ENCODE measurements at places on chromosomes 1 and 21.
A peak's percentile ranks its signal among the peaks of the same experiment; 100 is the strongest.

GRCh38 chr1:995665-996633 lies 3.9 kb downstream of the HES4 start:
- DNase-seq = no peak

DNA sequence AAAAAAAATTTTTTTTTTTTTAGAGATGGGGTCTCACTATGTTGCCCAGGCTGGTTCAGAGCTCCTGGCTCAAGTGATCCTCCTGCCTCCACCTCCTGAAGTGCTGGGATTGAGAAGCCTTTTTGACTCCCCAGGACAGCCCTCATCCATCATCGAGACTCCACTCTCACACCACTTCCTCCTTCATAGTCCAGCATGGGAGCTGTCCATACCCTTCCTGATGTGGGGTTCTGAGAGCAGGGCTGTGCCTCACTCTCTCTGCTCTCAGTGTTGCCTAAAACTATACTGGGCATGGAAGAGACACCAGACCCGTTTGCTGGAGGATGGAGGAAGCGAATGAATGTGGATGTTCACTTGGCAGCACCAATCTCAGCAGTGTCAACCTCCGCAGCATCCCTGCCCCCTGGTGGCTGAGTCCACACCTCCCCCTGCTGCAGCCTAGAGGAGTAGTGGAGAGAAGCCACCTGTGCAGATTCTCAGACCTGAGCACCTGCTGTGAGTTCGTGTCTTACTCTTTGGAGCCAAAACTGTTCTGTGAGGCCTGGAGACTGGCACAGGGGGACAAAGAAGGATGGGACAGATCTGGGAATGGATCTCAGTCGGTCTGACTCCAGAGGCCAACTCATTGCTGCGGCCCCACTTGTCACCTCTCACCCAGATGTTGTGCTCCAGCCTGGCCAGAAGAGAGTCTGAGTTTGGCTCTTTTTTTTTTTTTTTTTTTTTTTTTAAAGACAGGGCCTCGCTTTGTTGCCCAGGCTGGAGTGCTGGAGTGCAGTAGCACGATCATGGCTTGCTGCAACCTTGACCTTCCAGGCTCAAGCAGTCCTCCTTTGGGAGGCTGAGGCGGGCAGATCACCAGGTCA lies 17.7 kb downstream of the TINAGL1 start:
- peak; percentile 80 for DNase-seq

DNA sequence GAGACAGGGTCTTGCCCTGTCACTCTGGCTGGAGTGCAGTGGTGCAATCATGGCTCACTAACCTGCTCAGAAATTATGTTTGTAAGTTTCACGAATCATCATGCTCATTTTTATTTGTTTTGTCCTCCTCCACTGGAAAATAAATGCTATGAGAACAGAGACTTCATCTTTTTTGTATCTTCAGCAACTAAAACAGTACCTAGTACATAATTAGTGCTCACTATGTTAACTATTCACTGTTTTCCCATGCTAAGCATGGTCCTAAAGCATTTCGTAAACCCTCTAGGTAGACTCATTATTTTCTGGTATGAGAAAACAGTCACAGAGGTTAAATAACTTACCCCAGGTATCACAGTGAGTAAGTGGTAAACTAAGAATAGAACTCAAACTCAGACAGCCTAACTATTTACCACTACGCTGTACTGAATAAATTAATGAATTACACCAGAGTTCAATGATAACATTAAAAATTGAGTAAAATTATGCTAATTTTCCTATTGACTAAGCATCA lies 118.4 kb downstream of the RERE start:
- DNase-seq = no peak

DNA sequence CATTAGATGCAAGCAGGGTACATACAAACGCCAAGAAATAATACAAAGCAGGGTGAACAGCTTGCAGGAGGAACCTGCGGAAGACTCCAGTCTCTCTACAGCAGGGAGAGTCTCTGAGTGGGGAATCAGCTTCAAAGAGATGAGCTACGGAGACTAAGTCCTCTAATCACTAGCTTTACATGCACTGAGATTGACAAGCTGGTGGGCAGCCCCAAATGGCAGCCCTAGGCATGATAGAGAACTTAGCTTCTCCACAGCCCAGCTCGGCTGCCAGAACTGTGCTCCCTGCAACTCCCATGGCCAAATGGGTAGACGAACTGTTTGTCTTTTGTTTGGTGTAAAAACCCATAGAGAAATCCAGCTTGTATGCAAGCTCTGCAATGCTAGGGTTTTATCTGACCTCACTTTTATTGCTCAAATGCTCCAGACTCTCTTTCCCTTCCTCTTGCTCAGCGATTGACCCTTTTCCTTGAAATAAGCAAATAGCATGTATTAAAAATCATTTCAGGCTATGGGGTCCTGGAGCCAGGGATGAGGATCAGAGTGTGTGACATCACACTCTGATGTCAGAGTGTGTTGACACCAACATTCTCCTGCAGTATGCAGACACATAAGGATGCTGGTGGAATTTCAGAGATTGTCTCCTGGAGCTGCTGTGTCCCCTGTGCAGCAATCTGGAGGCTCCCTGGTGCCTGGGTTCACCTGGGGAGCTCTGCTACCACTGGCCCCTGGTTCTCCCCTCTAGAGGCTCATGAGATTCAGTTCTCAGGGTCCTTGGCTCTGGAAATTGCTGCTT lies 238.5 kb downstream of the TTLL7 start:
- DNase-seq = peak; percentile 6

GRCh38 chr1:56572334-56573050 lies 6.9 kb downstream of the PLPP3 start:
- no peak for DNase-seq
